ENCODE measurements at places on chromosomes 16 and 17.

GRCh38 chr16:9885876-9886275 lies 296.4 kb downstream of the GRIN2A start:
- DNase-seq: no peak

- no peak for DNase-seq
Observed at GRCh38 chr16:85262558-85263238, 150.4 kb upstream of the CIBAR2 start.

DNA sequence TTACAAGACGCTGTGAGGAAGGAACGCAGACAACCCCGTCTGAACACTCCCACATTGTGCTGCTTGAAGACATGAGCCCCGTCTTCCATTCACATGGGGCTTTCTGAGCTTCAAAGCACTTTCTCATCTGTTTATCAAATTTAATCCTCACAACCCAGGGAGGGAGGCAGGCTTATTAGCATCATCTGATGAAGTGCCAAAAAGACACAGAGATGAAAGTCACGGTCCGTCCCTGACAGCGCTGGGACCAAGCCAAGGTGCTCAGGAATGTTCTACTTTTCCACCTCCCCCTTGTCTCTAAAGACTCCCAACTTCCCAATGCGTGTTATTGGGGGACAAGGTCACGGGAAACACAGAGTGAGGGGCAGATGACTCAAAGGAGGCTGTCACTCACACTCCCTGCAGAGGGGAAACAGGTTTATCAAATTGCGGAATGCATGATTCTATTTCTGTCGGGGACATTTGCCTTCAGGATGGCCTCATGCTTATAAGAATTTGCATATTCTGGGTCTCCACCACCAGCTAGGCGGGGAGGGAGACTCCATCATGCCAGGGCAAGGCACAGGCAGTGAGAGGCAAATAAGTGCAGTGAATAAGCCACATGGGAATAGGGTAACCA lies 10.7 kb downstream of the XYLT1 start:
- no peak for DNase-seq

DNA sequence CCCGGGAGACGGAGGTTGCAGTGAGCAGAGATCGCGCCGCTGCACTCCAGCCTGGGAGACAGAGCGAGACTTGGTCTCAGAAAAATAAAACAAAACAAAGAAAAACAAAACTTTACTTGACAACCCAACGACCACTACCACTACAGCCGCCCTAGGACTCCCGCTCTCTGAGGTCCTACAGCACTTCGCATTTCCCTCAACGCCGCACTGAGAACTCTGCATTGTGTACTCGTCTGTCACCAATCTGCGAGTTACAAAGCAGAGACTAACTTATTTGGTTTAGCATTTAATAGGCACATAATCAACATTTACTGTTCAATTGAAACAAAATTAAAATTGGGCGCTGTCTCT lies 479 bp upstream of the ZNF207 start:
- DNase-seq: no peak

GRCh38 chr16:67120025-67120424 lies 10.3 kb downstream of the PHAF1 start:
- DNase-seq: no peak

- DNase-seq: no peak
Observed at GRCh38 chr16:74268372-74268782, 28.2 kb upstream of the PSMD7 start.

GRCh38 chr16:17457513-17457912 lies 13.2 kb downstream of the XYLT1 start:
- DNase-seq: no peak

DNA sequence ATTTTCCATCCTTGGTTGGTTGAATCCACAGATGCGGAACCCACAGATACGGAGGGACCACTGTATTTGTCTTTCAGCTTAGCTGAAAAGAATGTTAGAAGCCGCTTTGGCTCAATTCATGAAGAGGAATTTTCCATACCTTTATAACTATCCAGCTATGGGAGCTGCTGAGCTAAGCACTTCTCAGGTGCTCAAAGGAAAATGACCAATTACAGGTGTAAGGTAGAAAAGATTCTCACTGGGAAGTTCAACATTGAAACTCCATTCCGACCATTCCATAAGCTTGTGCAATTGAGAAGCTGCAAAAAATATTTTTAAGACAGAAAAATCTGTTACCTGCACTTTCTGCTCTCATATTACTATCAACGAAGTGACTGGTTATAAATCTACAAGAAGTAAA lies 2.7 kb downstream of the AHSP start:
- DNase-seq: no peak

DNA sequence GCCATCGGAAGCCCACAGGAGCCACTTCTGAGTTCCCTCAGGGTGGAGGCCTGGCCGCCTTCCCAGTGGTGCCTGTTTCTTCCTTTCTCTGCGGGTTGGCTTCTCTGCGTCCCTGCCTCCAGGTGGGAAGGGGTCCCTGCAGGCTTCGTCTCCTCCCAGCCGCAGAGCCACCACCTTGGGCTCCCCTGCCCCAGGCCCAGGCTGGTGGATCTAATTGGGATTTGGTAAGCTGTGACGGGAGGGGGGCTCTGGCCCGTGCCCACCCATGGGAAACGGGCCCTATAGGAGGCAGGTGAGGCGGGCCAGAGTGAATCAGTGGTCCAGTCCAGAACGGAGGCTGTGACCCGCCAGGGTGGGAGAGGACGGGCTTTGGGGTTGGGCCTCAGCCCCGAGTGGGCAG lies 32.1 kb downstream of the JPH3 start:
- DNase-seq: no peak

DNA sequence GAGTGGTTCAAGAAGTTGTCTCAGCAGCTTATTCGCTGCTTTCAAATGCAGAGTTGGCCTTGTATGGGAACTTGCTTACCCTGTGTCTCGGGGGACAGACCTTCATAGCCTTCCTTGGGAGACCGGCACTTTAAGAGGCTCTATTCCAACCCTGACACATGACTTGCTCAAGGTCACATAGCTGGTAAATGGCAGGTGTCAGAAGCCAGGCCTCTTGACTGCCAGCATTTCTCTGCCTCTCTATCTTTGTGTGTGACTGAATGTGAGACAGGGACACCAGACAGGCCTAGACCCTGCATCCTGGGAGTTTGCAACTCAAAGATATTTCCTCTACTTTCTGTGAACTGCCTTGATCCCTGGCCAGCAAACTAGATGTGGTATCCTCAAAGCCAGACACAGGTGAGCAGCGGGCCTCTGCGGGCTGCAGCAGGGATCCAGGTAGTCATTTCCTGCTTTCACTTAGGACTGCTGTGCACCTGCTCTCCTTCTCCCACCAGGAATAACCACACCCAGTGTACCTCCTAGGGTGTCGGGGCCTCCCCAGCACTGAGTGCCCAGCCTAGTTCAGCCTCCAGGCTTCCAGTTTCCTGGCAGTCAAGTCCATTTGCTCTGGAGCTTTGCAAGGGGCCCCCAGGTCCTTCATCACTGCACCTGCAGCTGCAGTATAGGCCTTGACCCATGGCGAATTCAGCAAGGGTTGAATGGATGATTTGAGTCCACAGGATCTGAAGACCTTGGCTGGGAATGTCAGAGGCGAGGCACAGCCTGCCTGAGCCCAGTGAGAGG lies 116.6 kb upstream of the TNRC6C start:
- DNase-seq: no peak

- no peak for DNase-seq
Observed at GRCh38 chr16:51228097-51228659, 77.1 kb upstream of the SALL1 start.

- DNase-seq: no peak
Observed at GRCh38 chr16:22633799-22634198, 123.1 kb downstream of the NPIPB5 start.

DNA sequence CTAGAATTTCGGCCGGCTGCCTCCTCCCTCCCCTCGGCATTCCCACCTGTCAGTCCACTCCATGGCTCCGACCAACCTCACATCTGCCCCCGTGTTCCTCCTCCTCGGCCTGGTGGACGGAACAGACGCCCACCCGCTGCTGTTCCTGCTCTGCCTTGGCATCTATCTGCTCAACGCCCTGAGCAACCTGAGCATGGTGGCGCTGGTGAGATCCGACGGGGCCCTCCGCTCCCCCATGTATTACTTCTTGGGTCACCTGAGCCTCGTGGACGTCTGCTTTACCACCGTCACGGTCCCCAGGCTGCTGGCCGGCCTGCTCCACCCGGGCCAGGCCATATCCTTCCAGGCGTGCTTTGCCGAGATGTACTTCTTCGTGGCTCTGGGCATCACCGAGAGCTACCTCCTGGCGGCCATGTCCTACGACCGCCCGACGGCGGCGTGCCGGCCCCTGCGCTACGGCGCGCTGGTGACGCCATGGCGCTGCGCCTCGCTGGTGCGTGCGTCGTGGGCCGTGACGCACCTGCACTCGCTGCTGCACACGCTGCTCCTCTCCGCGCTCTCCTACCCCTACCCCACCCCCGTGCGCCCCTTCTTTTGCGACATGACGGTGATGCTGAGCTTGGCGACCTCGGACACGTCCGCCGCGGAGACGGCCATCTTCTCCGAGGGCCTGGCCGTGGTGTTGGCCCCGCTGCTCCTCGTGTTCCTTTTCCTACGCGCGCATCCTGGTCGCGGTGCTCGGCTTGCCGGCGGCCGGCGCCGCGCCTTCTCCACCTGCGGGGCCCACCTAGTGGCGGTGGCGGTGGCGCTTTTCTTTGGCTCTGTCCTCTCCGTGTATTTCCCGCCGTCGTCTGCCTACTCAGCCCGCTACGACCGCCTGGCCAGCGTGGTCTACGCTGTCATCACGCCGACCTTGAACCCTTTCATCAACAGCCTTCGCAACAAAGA lies at the start of gene OR3A2:
TSS of gene OR3A2 (minus strand) at position 440 of the 948 bp plus-strand sequence.
- DNase-seq: no peak

GRCh38 chr17:67679225-67679624 lies 38.5 kb upstream of the NOL11 start:
- no peak for DNase-seq

GRCh38 chr17:29948448-29949215 lies 7.2 kb downstream of the EFCAB5 start:
- DNase-seq: no peak

DNA sequence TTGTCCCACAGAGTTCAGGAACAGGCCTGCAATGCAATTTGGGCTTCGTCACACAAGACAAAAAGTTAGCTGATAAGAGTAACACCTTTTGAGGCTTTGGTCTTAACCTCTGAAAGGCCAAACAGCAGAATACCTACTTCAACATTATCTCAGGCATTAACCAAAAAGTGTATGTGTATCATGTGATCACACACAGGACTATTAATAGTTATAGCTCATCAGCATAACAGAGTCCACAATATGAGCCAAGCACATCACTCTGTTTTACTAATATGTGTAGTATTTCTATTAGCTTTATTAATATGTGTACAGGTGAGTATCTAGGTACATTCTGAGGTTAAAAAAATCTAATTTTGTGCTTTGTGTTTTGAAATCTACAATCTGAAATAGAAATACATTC lies 30.8 kb downstream of the MYO1D start:
- DNase-seq: no peak
